Hematopoietic multipotent progenitor cell treated with erythropoietin and hydrocortisone succinate and interleukin-3 and kit ligand, for 17 days (in vitro differentiated cells): ENCODE measurements at places on chromosomes 11 and 22.

GRCh38 chr11:46674463-46675287 is 25.7 kb downstream of the ARHGAP1 start:
- no peak for DNase-seq

- no peak for DNase-seq
These were observed 34.8 kb upstream of the TTC12 start for GRCh38 chr11:113279591-113279990.

DNA sequence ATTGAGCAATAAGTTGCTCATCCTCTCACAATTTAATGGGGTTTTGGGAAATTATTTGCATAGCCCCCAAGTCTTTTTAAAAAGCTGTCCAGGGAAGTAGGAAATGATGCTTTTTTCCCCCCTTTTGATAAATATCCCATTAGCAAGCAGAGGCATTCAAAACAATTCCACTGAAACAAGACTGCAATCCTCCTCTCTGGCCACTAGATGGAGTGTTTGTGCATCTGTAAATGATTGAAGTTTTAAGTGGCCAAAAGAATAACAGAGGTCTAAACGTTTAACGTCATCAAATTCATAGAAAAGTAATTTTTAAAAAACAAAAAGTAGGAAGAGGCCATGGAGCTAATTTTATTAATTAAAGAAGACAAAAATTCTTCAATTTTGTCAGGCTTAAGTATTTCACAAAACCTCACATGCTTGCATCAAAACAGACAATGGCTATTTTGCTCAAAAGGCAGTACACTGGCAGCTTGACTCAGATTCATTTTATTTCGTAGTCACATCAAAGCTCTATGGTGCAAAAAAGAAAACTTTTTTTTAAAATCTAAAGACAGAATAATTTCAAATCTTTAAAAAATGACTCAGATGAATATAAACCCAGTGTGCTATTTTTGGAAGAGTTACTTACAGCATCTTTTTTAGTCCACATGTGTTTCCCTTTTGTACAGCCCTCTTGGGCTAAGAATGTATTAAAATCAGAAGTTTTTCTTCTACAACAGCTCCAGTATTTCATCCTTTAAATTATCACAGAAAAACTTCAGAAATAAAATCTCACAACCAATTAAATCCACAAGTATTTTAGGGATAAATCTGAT is 17.8 kb downstream of the CHORDC1 start:
- peak; percentile 72 for DNase-seq

DNA sequence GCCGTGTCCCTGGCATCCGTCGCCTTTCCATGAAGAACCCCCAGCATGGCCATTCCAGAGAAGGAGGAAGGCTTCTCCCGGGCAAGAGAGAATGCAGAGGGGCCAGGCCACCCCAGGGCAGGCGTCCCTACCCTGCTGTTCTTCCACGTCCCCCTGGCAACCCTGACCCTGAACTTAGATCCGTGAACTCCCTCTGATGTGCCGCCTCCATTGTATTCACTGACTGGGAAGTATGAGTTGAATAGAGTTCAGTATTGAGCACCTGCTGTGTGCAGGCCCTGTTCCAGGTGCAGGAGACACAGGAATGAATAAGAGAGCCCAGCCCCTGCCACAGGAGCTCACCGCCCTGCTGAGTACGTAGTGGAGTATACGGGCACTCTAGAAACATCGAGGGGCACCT is 29.1 kb upstream of the RELT start:
- DNase-seq: no peak

DNA sequence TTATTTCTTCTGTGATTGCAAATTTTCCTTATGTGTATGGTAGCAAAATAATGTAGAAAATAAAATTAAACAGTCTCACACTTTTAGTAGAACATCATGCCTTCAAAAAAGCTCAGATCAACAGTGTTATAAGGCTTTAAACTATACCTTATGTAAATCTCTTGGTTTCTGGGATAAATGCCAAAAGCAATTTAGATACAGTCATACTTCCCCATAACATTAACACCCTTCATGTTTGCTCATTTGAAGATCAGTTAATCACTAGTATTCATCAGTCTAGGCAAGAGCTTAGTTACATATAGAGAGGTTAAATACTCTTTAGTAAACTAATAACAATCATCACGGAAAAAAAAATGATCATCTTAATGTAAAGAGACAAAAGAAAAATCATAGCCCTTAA is 421.8 kb upstream of the ANO3 start:
- DNase-seq: no peak

DNA sequence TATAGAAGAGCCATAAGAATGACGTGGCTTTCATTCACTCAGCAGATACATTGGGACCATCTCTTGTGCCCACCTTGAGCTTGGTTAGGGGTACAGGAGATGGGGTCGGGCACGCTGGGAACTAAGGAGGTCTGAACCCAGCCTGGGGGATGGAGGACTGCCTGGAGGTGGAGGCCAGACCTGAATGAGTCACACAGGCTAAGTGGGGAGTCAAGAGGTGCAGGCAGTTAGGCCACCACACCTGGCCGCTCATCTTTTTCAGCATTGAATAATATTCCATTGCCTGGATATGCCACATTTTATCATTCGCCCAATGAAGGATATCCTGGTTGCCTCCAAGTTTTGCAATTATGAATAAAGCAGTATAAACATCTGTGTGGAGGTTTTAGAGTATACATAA is 3.8 kb upstream of the PPIL2 start:
- no peak for DNase-seq

GRCh38 chr11:108887436-108888238 is 222.8 kb downstream of the DDX10 start:
- no peak for DNase-seq

- no peak for DNase-seq
These were observed 844.3 kb upstream of the TENM4 start for GRCh38 chr11:80284946-80285785.

- no peak for DNase-seq
These were observed 9.9 kb downstream of the IL10RA start for GRCh38 chr11:117996058-117996457.

- no peak for DNase-seq
These were observed 20.5 kb upstream of the APOA1 start for GRCh38 chr11:116857936-116858335.

DNA sequence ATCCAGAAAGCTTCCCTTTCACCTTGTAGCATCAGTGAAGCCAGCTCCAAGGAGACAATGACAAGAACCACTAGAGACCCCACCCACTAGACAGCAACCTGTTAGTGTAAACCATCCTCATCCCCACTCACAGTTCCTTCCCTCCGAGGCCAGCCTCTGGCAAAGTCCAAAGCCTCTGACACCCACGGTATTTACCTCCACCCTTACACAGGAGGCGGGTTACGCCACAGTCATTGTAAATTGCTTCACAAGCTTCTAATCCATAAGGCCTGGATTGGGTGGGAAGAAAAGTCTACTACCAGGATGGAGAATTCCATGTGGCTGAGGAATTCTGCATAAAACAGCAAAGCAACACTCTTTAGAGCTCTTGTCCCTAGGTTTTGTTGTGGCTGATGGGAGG is 287.4 kb downstream of the BUD13 start:
- no peak for DNase-seq

- no peak for DNase-seq
These were observed 3.3 kb downstream of the SERPINH1 start for GRCh38 chr11:75565221-75565814.

GRCh38 chr22:19983741-19984140 is 32.9 kb downstream of the ARVCF start:
- no peak for DNase-seq

DNA sequence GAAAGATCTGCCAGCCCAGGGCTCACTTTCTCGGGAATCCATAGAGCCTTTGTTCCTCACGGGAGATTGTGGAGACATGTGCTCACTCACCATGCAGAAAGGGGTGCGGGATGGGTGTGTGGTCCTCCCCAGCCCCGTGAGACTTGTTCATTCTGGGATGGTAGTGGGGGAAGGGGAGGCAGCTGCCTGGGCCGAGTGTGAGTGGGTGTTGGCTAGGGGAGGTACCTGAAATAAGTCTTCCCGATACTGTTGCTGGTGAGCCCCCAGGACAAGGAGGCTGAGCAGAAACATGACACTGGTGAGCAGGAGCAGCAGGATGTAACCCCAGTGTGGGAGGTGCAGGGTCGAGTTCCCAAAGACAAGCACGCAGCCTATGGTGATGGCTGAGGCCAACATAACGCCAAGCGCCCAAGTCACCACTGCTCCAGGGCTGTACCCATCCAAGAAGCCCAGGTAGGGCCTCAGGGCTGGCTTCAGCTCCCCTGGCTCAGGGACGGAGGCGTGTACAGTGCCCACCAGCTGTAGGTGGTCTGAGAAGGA is 2.8 kb downstream of the SLC7A4 start:
- no peak for DNase-seq

DNA sequence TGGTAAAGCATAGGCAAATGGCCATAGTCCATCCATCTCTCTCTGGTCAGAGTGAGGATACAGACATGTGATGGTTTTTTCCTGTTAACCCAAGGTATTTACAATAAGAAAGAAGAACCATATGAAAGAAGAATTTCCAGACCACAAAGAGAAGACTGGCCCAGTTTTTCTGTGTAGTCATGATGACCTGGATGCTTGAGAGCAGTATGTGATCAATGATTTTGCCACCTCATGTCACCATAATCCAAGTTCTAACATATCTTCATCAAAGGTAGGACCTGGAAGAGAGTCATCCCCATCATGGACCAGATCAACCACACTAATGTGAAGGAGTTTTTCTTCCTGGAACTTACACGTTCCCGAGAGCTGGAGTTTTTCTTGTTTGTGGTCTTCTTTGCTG is at the start of gene OR4D6:
Gene OR4D6 (plus strand): TSS at position 301 of the 400 bp plus-strand sequence. CDS start 0 bp downstream, at position 301.
- no peak for DNase-seq

DNA sequence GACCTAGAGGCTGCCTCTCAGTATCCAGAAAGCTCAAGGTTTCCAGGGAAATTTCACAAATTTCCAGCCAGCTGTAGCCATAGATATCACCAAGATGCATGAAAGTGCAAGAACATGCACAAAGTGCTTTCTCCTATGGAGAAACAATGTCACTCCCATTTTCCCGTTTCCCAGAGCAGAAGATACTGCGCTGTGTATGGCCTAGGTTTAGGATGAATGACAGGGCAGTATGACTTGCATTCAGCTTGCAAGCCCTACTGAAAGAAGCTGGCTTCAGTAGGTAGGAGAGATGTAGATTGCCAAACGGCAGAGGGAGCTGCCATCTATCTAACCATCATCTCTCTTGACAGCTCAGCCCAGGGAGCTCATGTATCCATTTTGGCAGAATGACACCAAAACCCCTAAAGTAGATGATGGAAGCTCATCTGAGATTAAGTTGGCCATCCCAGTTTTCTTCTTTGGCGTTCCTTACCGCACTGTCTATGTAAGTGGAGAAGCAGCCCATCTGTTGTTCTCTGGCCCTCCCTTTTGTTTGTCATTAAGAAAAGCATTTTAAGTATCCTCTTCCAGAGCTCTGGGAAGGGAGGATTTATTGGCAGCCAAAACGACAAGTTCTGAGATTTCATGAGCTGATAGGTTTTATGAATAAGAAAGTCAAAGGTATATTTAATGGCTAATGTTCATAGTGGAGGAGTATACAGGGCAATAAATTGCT is 4.6 kb downstream of the TECTA start:
- no peak for DNase-seq

DNA sequence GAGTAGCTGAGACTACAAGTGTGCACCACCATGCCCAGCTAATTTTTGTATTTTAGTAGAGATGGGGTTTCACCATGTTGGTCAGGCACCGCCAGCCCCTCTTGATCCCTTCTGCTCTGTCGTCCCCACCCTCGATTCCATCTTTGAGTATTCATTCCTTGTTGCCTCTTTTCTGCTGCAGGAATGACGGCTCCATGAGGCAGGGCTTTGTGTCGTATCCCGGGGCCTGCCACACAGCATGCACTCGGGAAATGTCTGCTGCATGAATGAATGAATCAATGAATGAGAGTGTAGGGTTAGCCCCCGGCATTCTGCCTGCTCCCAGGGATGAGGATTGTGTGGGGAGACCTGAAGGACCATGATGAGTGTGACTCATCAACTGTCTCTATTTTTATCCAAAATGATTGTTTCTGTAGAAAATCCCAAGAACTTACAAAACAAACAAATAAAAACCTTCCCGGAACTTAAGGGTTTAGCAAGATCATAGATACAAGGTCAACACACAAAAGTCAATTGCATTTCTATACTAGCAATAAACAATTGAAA is 54.6 kb upstream of the SLC22A12 start:
- no peak for DNase-seq

GRCh38 chr22:49956914-49957825 is 3.4 kb upstream of the PIM3 start:
- DNase-seq: no peak

GRCh38 chr11:72683782-72684200 is 9.6 kb upstream of the PDE2A start:
- peak; percentile 61 for DNase-seq

GRCh38 chr11:69437001-69437875 is 44.2 kb upstream of the LINC01488 start:
- no peak for DNase-seq

GRCh38 chr11:107689317-107690202 is 22.3 kb downstream of the SLN start:
- DNase-seq: peak; percentile 39

GRCh38 chr11:67290801-67291200 is 1.7 kb downstream of the ANKRD13D start:
- DNase-seq: no peak

DNA sequence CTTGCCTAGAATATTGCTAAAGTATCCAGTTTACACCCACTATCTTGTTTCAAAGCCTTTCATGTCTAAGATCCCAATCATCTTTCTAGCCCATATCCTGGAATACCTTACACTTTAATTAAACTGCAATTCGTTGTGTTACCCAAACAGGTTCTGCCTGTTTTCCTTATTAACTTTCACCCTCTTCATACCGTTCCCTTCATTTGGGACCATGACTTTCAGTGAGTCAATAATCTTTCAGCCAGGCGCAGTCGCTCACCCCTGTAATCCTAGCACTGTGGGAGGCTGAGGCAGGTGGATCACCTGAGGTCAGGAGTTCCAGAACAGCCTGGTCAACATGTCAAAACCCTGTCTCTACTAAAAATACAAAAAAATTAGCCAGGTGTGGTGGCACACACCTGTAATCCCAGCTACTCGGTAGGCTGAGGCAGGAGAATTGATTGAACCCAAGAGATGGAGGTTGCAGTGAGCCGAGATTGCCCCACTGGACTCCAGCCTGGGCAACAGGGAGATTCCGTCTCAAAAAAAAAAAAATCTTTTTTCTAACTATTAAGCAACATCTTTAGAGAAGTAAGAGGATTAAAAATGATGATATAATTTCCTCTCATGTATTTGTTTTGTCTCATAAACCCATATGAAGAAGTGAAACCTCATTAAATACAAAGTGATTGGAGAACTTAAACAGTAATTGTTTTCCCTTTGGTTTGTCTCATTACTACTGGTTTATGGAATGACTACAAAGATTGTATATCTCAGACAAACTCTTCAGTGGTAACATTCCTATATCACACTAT is 20.7 kb downstream of the DMC1 start:
- no peak for DNase-seq
